ENCODE measurements at places on chromosomes 7 and 10. TPM values are rescaled to one million over a fixed set of nuclear protein-coding genes. Genes with fewer than 3 reads are reported as not detected.

The GHRHR gene
- not detected for polyA plus RNA-seq

DNA sequence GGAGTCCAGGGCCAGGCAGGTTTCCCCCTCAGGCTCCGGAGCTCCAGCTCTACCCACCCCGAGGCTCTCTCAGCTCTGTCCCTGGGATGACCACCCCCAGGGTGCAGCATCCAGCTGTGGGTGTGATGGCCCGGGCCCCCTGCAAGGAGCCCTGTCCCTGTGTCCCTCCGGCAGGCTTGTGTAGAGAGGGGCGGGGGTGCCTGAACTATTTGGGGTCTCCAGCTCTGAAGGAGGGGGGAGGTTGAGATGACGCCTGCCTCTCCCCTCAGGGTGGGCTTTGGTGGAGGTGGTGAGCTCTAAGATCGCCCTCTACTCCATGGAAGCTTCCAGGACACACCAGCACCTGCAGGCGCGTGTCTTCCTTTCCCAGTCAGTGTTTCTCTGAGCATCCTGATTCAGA is 39.4 kb downstream of the ADRA2A start:
- no peak for DNase-seq

DNA sequence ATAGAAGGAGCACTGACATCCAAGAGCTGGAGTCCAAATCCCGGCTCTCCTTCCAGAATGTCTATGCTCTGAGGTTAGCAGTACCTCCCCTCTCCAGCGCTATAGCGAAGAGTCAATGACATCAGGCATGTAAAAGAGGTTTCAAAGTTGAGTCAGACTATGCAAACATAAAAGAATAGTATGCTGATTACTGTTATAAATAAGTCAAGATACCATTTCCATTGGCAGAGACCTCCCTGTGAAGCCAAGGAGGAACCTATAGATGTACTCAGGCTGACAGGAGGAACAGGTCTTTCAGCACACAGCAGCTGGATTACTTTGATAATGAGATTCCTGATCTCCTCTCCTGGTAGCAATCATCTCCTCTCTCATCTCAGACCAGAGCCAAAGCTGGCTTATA is 103.9 kb upstream of the EFCAB10 start:
- DNase-seq = no peak

DNA sequence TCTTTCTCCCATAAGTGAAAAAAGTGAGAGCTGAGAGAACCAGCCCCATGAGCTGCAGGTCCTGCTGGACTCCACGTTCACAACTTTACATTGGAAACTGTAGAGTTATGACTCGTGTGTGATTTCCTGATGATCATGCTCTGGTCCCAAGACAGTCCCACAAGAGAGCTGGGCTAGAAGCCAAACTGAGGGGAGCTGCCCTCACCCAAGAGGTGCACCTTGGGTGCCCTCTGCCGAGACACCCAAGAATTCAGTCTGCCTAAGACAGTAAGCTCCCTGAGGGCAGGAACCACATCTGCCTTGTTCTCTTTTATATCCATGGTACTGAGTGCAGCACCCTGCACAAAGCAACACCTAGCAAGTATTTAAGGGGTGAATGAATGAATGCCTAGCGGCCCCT is 112.8 kb upstream of the SFMBT2 start:
- no peak for DNase-seq

- DNase-seq = no peak
Measured at GRCh38 chr10:22701132-22701826, 13.1 kb downstream of the PIP4K2A start.

DNA sequence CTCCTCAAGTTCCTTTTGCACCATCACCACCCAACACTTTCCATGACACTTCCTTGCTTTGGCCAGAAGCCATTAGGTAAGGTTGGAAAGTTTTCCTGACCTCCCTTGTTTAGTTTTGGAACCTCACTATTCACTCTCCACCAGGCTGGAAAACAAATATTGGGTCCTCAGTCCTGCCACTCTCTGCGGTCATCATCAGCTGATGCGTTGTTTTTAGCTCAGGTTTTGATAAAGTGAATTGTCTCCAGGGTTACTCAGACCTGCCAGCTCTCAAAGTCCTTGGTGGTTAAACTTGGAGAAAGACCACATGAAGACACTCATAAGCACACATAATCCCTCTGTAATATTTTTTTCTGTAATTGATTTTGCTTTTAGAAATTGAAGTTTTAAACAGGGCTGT is 55.5 kb downstream of the CCDC186 start:
- DNase-seq = no peak

GRCh38 chr7:123719197-123719721 is 29.5 kb downstream of the WASL start:
- peak; percentile 6 for DNase-seq
